SJSA1 (cell line): ENCODE measurements at places on chromosomes 11 and 22. TPM values are rescaled to one million over a fixed set of nuclear protein-coding genes. Genes with fewer than 3 reads are reported as not detected.

DNA sequence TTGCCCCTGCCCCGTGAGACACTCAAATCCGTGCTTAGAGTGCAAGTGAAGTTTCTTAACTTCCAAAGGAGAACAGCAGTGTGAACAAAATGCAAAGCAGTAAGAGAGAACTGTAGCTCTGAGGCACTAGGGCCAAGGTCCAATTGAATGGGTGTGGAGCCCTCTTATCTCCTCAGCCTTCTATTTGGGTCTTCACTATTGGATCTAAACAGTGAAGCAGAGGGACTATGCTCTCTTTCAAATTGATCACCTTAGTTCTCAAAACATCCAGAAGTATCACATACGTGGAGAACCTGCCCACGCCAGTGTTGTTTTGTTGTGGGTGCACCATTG is 49.6 kb downstream of the C22orf31 start:
- no peak overlapping the region for H3K27ac ChIP-seq
- H3K27me3 ChIP-seq: no peaks in the 10 kb centered on the region
- H3K36me3 ChIP-seq: no peaks in the 10 kb centered on the region; the same call in 1 of the 2 replicates
- no peaks in the 10 kb centered on the region for H3K4me1 ChIP-seq
- DNase-seq: no peak

The TMEM218 gene
- total RNA-seq: 10.5 and 16.1 TPM in 2 replicates

GRCh38 chr11:63694596-63694995 is 13.3 kb downstream of the RTN3 start:
- H3K4me3 ChIP-seq: no peak overlapping the region
- H3K4me1 ChIP-seq: no peaks in the 10 kb centered on the region
- peaks cover under 1% of the 10 kb centered on the region; the same call in 1 of the 2 replicates for H3K36me3 ChIP-seq
- no peaks in the 10 kb centered on the region for H3K27me3 ChIP-seq

- H3K27ac ChIP-seq: no peak overlapping the region
- no peak for DNase-seq
- peaks cover 10% of the 10 kb centered on the region; the same call in 1 of the 2 replicates for H3K27me3 ChIP-seq
- H3K4me3 ChIP-seq: no peak overlapping the region
- no peaks in the 10 kb centered on the region for H3K36me3 ChIP-seq
- H3K4me1 ChIP-seq: no peaks in the 10 kb centered on the region
These were observed 2.7 kb downstream of the FXYD6 start for GRCh38 chr11:117873828-117874125.

DNA sequence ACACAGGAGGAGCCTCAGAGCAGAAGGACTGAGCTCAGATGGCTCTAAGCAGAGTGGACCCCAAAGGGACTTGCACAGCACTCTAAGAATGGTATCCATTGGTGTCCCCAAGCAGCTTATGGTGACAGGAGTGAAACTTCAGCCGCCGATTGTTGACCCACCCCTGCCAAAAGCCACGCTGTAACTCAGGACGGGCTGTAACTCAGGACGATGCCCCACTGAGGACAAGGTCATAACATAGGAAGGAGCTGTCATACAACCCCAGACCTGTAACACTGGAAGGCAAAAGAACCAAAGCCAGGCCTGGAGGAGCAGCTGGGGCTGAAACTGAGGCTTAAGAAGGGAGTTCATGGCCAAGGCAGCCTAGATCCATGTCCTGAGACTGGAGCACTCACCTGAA is 14.2 kb downstream of the CD59 start:
- peak overlapping the region; percentile 99 for H3K27ac ChIP-seq
- H3K4me1 ChIP-seq: peaks cover 62% of the 10 kb centered on the region
- no peak overlapping the region for H3K4me3 ChIP-seq
- no peaks in the 10 kb centered on the region for H3K27me3 ChIP-seq

DNA sequence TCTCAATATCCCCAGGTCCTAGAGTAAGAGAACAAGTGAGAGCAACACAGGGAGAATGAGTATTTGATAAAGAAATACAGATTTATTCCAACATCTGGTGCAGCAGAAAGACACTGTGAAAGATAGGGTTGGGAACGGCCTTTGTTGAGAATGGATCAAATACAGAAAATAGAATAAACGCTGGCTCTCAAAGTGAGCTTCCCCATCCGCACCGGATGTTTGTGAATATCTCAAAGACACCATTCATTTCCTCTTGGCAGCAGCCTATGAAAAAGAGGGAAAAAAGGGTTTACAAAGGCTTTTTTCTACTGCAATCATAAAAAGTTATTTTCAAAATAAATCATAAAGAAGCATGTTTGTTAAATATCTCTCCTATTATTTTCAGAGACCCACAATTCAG is 279.3 kb downstream of the CASP12 start:
- H3K4me1 ChIP-seq: no peaks in the 10 kb centered on the region
- H3K27ac ChIP-seq: no peak overlapping the region
- H3K4me3 ChIP-seq: no peak overlapping the region
- no peak for DNase-seq
- H3K36me3 ChIP-seq: no peaks in the 10 kb centered on the region

The OR2AG2 gene
- not detected in 2 replicates for total RNA-seq

DNA sequence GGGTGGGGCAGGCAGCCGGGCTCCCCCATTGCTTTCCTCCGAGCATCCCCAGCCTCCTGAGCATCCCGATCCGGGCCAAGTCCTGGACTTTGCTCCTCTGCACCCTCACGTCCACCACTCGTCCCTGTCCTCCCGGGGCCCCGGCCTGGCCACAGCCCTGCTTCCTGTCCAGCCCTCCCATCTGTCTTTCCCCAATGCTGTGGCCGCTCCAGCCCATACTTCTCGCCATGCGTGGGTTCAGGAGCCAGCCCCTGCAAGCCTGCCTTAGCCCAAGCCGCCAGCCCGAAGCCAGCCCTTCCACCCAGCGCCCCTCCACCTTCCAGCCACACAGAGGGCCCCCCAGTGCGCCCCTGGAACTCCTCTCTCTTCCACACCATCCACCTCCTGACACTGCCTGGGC is 23.8 kb downstream of the MRPL23 start:
- no peak overlapping the region for H3K27ac ChIP-seq
- no peaks in the 10 kb centered on the region for H3K27me3 ChIP-seq
- H3K4me3 ChIP-seq: no peak overlapping the region
- H3K4me1 ChIP-seq: no peaks in the 10 kb centered on the region

The KRTAP5-10 gene
- not detected in 2 replicates for total RNA-seq

The DAGLA gene
- total RNA-seq: 2.6 TPM in 2 replicates

The ADORA2A gene
- 3.4 and 3.6 TPM in 2 replicates for total RNA-seq

GRCh38 chr22:42842658-42843370 is 14.3 kb downstream of the ARFGAP3 start:
- no peak overlapping the region for H3K4me3 ChIP-seq
- no peak for DNase-seq
- peaks cover 29% of the 10 kb centered on the region for H3K4me1 ChIP-seq
- H3K27ac ChIP-seq: no peak overlapping the region

The LMO2 gene
- 0.31 TPM in 1 of 2 replicates, not detected in the other for total RNA-seq

GRCh38 chr11:16096336-16096735 is 260.0 kb downstream of the SOX6 start:
- H3K27ac ChIP-seq: peak overlapping the region; percentile 53
- H3K4me3 ChIP-seq: no peak overlapping the region
- peaks cover 42% of the 10 kb centered on the region for H3K4me1 ChIP-seq
- H3K27me3 ChIP-seq: no peaks in the 10 kb centered on the region
- no peaks in the 10 kb centered on the region for H3K36me3 ChIP-seq
- DNase-seq: no peak

The GAB2 gene
- 3.1 and 3.2 TPM in 2 replicates for total RNA-seq

The IFITM10 gene
- total RNA-seq: 0.05 TPM in 1 of 2 replicates, not detected in the other

DNA sequence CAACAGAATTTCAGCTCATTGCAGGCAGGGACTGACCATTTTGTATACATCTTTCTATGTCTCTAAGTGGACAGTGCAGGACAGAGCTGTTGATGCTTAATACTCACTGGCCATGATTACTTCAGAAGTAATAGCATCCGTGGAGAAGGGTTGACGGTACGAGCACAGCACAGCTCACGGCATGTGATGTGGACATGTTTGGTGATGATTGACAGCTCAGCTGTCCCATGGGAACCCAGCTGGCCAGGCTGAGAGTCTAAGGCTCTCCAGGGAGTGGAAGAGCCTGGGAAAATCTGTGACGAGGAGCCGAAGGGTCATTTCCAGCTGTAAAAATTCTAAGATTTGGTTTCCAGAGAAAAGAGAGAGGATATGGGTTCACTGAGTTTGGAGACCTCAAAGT is 198.2 kb downstream of the SNX19 start:
- H3K4me3 ChIP-seq: no peak overlapping the region
- no peak overlapping the region for H3K27ac ChIP-seq
- H3K27me3 ChIP-seq: no peaks in the 10 kb centered on the region
- H3K36me3 ChIP-seq: no peaks in the 10 kb centered on the region
- DNase-seq: no peak

The SEZ6L gene
- total RNA-seq: not detected in 2 replicates
